ENCODE measurements at places on chromosomes 4 and X. TPM values are rescaled to one million over a fixed set of nuclear protein-coding genes. Genes with fewer than 3 reads are reported as not detected.

DNA sequence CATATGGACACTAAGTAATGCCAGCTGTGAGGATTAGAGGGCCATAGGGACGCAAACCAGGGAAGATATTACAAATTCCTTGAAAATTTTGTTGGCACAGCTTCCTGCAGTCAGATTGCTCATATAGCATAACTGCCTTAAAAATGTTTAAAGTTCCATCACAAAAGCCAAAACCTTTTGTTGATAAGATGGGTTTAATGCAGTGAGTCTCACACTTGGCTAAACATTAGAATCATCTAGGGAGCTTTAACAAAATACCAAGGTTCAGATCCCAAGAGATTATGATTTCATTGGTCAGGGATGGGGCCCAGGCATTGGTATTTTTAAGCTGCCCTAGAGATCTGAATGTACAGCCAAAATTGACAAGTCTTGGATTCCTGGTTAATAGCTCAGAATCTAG is 376.5 kb upstream of the MAD2L1 start:
- no peak for DNase-seq

DNA sequence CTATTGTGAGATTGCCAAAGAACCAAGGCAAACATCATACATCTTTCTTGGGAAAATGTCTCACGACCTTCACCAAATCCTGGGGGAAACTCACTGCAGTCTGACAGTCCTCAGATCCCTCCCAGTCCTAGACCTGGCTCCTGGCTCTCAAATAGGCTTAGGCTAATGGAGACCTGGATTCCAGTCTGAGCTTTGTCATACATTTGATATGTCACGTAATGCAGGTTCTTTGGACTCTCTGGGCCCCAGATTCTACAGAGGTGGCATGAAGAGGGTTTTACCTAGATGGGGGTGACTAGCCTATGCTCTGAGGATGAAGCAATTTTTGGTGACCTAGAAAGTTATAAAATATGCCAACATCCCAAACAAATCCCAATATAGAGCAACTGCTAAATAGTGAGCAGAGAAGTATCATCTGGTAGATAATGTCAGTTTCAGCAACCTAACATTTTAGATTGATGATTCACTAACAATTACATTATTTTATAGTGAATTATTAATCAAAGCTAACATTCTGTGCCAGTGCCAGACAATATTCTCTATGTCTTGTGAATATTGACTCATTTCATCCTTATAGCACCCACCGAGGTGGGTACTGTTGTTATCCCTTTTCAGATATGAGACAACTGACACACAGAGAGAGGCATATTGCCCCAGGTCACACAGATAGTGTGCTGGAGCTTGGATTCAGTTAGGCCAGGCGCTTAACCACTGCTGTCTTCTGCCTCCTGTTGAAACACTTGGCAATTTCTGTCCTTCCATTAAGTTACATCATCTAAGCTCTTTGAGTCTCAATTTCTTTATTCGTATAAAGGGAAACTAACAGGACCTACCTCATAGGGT is 195.4 kb upstream of the MAMLD1 start:
- no peak for DNase-seq

Gene ADRA2C
- not detected for total RNA-seq

Gene APELA
- not detected for total RNA-seq

- DNase-seq = no peak
Observed at GRCh38 chr4:98242538-98242937, 18.6 kb upstream of the RAP1GDS1 start.

DNA sequence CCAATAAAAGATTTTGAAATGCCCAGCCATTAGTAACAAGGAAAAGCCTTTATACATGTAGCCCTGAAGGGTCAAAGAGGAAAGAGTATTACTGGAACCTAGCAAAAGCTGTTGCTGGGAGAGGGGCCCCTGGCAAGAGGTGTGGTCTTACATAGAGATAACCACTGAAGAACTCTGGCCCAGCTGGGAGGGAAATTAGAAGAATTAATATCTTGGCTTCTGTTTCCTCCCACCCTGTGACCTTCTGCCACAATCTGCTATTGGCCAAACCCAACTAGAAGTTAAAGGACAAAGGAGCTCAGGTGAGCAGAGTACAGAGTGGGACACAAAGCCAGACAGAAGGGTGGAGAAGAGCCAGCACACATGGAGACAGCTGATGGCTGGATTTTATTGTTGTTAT is 39.3 kb upstream of the CCNG2 start:
- DNase-seq = no peak

DNA sequence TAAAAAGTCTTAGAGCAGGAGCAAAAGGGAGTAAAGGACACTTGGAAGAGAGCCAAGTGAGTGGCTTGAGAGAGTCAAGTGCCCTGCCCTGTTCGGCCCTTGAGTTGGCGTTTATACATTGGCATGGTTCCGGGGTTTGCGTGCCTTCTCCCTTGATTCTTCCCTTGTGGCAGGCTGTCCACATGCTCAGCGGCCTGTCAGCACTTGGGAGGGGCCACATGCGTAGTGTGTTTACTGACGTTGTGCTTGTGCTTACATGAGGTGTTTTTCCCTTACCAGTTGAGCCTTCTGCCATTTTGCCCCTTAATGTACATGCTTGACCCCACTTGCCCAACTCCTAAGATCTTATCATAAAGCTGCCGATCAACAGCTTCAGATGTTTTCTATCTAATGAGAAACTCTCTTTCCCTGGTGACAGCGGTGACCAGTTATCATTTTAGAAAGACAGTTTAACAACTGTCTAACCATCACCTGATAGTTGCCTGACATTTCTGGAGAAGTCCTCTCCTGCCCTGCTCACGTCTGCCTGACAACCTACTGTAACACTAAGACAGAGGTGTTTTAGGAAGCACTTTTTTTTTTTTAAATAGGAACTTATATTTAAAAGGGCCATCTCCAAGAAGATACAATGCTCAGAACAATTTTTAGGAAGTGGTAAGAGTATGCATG is 49.5 kb upstream of the GC start:
- DNase-seq = no peak

DNA sequence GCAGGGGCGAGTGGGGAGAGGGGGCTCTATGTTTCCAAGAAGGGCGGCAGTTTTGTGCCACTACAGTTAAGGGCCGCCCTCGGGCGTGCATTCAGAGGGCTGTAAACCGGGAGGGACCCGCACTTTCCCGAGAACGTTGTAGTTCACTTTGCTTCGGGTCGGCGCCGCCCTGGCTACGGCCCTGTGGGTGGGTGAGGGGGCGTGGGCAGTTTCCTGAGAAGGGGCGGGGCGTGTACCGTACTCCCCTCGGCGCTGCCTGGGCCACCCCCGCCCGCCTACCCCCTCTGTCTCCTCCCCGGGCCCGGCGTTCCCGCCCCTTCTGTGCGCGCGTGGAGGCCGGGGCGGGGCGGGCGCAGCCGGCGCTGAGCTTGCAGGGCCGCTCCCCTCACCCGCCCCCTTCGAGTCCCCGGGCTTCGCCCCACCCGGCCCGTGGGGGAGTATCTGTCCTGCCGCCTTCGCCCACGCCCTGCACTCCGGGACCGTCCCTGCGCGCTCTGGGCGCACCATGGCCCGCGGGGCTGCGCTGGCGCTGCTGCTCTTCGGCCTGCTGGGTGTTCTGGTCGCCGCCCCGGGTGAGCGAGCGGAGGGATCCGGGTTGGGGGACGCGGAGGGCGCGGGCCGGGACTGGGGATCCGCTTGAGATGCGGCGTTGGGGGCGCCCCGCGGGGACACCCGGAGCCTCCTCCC is at the start of gene CD99:
CD99 (plus strand) TSS at position 440 of the 687 bp plus-strand sequence; CDS start at position 506, 66 bp downstream.
- peak; percentile 88 for DNase-seq

- DNase-seq = no peak
Observed at GRCh38 chrX:30858098-30858497, 31.0 kb downstream of the TAB3 start.

GRCh38 chr4:80202741-80203553 is 5.6 kb downstream of the PRDM8 start:
- DNase-seq = peak; percentile 64

Gene NAT8L
- total RNA-seq = not detected

Gene HSFX4
- total RNA-seq = not detected

DNA sequence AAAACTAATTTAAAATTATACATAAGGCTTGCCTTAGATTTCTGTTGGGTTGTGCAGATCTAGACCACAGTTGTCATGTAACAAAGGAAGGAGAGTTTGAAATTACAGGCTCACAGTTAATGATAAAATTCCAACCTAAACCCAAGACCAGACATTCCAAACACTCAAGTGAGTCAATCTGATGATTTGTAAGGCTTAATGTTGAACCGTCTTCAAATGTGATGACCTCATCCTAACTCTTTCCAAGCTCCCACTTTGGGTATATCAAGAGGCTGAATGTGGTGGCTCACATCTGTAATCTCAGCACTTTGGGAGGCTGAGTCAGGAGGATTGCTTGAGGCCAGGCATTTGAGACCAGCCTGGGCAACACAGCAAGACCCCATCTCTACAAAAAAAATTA is 149.2 kb downstream of the TBL1X start:
- DNase-seq = no peak

GRCh38 chr4:110216129-110216528 is 17.7 kb upstream of the ELOVL6 start:
- no peak for DNase-seq

Gene TRIM60
- total RNA-seq = not detected

DNA sequence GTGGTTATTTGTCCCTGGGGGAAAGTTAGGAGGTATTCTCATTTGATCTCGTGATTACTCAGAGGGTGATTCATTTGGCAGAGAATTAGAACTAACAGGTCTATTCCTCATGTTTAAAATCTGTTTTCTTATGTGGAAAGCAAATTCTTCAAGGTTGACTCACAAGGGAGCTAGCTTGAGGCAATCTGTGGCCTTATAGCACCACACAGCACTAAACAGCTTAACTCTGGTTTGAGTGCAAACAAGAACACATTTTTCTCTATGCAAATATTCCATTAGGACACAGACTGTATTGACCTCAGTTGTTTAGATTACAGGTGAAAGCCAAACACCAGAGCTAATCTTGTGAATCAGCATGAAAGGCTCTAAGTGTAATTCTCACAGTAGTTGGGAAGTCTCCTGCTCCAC is 694.4 kb upstream of the POU3F4 start:
- DNase-seq = no peak

DNA sequence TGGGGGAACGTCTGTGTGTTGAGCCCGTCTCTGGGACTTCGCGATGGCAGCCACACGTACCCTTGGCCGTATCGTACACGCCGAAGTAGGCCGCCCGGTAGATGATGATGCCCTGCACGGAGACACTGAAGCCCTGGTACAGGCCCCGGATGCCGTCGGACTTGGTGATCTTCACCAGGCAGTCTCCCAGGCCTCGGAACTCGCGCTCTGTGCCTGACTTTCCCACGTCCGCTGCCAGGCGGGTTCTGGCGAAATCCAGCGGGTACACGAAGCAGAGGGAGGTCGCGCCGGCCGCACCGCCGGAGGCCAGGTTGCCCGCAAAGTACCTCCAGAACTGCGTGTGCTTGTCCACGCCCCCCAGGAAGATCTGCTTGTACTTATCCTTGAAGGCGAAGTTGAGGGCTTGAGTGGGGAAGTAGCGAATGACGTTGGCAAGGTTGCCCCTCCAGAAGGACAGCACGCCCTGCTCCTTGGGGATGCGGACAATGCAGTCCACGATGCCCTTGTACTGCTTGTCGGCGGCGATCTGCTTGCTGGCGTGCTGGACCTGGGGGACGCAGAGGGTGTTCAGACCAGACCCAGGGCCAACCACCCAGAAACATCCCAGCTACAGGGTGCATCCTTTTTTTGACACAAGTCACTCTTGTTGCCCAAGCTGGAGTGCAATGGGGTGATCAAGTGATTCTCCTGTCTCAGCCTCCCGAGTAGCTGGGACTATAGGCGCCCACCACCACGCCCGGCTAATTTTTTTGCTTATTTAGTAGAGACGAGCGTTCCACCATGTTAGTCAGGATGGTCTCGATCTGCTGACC is 2.5 kb downstream of the SLC25A6 start:
- DNase-seq = no peak

Gene GRPR
- total RNA-seq = 0.33 TPM

DNA sequence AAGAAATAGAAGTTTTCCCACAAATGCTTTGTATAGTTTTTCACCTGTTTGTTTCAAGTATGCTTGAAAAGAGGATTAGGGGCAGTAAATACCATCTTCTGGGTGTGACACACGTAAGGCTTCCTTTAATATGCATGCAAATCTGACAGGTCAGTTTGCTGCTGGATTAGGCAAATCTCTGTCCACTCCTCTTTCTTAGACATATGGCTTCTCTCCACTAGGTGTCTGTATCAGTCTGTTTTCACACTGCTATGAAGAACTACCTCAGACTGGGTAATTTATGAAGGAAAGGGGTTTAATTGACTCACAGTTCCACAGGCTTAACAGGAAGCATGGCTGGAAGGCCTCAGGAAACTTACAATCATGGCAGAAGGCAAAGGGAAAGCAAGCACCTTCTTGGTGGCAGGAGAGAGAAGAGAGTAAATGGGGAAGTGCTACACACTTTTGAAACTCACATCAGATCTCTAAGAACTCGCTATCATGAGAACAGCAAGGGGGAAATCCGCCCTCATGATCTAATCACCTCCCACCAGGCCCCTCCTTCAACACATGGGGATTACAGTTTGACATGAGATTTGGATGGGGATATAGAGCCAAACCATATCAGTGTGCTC is 66.9 kb downstream of the TAB3 start:
- DNase-seq = no peak

Gene CENPVL1
- not detected for total RNA-seq

- no peak for DNase-seq
Observed at GRCh38 chr4:141121768-141122454, 11.4 kb downstream of the RNF150 start.

- DNase-seq = no peak
Observed at GRCh38 chr4:56139241-56139827, 190.6 kb downstream of the CEP135 start.

DNA sequence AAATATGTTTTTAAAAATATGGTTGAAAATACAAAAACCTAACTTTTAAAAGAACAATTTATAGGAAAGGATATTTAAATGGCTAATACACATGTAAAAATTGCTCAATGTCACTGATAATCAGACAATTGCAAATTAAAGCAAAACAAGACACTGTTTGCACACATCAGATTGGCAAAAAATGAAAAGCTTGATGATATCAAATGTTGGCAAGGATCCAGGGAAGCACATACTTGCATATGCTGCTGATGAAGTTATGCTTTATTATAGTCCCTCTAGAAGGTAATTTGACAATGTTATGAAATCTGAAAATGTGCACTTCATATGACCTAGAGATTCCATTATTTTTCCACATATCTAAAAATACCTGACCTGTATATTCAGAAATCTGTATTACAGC is 45.7 kb upstream of the EPGN start:
- DNase-seq = no peak

Gene ITIH6
- total RNA-seq = not detected

- no peak for DNase-seq
Observed at GRCh38 chr4:560731-561291, 15.3 kb downstream of the TMEM271 start.

- no peak for DNase-seq
Observed at GRCh38 chr4:176363072-176363471, 43.3 kb downstream of the SPCS3 start.

DNA sequence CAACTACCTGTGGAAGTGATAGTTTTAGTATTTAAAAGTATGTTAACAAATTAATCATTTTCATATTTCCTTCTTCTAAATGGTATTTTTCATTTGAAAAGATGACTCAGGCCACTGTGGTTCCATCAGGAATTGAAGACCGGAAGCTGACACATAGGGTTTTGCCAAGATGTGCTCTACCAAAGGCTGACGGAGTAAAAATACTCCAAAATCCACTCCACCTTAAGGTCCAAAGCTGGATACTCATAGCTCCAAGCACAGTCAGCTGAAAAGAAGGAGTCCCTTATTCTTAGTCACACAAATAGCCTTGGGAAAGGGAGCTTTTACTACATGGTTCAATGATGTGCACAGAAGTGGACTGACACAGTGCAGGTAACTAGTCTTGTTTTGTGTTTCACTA is 472.0 kb downstream of the ARAP2 start:
- DNase-seq = no peak

Data from CD4-positive, alpha-beta memory T cell (primary cell).